Skeletal muscle cell (primary cell): ENCODE measurements at places on chromosomes 16 and 17.

DNA sequence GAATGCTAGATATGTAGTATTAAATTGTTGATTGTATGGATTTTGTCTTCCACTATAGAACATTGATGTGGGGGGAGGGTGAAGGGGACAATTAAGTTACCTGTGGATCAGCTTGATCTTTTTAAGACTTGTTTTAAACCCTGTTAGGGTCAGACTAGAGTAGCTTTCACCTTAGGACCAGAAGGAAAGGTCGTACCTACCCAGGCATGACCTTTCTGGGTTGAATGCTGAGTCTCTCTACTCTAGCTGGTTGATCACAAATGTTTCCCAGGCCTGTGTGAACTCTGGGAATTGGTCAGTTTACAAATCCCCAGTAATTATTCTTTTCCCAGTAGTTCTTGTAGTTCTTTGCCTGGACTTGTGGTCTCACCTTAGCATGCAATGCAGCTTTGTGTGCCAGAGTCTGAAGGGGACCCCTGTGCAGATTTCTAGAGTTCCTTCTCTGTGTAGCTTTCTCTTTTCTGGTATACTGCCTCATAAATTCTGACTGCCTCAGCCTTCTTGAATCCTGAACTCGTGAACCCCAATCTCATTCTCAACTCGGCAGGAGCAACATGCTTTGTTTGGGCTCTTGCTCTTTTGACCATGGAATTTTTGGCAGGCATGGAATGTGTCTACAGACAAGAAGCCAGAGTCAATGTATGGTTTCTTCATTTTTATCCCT, 54.1 kb downstream of the VMP1 start:
- peak; percentile 79 for DNase-seq

DNA sequence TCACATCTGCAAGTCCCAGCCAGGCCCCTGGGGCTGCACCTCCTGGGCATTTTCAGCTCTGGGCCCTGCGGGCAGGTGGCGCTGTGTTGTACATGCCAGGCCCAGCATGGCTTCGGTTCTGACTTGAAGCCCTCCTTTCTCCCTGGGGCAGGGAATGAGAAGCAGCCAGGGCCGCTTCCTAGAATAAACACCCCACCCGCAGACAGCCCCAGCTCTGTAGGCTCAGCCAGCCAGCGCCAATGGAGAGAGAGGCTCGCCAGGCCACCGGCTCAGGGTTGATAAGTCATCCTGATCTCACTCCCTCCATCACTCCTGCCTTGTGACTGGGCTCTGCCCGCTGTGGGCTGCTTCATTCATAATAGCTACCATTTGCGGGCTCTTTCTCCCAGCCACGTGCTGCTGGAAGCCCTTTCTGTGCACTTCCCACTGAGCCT, 6.0 kb upstream of the GLIS2 start:
- no peak for DNase-seq

- DNase-seq: no peak
Observed at GRCh38 chr16:78098087-78098486, 1.4 kb upstream of the WWOX start.

- no peak for DNase-seq
Observed at GRCh38 chr16:4372001-4372577, 441 bp downstream of the VASN start.

- peak; percentile 10 for DNase-seq
Observed at GRCh38 chr16:71230122-71230845, at the start of gene HYDIN. HYDIN (minus strand) TSS chr16:71230722; CDS start chr16:71186895, 43,827 bp downstream.

- no peak for DNase-seq
Observed at GRCh38 chr16:80417706-80418271, 123.0 kb upstream of the DYNLRB2 start.

DNA sequence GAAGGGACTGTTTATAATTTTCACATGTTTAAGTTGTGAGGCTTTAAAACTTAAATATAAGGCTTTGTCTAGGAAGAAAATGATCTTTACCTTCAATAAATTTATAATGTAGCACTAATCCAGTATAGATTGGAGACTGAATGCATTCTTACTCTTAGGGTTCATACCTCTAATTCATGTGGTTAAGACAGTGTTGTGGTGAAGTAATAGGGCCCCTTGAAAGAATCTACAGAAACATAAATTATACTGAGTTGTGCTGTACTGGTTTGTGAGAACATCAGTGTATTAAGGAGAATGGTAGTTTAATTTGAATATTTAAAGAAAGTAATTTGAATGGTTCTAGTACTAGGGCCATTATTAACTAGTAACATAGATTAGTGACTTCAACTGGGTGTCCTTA, 13.7 kb downstream of the HAPSTR1 start:
- no peak for DNase-seq

GRCh38 chr17:15942207-15942833, 2.6 kb upstream of the ADORA2B start:
- DNase-seq: no peak

GRCh38 chr16:50121721-50122445, 31.2 kb upstream of the TENT4B start:
- DNase-seq: no peak
